ENCODE measurements at places on chromosomes 12 and 14.
A peak's percentile ranks its signal among the peaks of the same experiment; 100 is the strongest.

GRCh38 chr12:51389302-51389999, 1.8 kb downstream of the GALNT6 start:
- DNase-seq = no peak

DNA sequence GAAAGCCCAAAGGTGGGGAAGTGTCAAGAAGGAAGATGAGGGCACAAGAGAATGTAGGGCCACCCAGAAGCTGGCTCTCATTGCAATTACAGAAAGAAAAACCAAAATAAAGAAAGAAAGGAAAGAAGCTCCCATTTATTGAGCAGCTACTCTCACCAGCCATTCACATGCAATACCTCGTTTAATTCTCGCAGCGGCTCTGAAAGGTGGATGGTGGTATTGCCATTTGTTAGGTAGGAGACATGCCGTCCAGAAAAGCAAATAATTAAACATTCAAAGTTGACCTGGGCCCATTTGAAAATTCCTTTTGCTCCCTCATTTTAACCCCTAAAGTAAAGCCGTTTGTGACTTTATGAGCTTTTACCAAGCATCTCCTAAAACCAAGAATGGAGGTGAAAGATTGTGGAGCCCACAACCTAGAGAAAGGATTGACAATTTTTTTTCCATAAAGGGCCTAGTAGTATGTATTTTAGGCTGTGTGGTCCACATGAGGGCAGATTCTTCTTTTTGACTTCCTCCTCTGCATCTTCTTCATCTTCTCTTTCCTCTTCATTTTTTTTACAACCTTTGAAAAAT, 5.3 kb downstream of the SERPINA3 start:
- no peak for DNase-seq

- DNase-seq = no peak
Observed at GRCh38 chr12:108571609-108572165, 9.3 kb downstream of the ISCU start.

DNA sequence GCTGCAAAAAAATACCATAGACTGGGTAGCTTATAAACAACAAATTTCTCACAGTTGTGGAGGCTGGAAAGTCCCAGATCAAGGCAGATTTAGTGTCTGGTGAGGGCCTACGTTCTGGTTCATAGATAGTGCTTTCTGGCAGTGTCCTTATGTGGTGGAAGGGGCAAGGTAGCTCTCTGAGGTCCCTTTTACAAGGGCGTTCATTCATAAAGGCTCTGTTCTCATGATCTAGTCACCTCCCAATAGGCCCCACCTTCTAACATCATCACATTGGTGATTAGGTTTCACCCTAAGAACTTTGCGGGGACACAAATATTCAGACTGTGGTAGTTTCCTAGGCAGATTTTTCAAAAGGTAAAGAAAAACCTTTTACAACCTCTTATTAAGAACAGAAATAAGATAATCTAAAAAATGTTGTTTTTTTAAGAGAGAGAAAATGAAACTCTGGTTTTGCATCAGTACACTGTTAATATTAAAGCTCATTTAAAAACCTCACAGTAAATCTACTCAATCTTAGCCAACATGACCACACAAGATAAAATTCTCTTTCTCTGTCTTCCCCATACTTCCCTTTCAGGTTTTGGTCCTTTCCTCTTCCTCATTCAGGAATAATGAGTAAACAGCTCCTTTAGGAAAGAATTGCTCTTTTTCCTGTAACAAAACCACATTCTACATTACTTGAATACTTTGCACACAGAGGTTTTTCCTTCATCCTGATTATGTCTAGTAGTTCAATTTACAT, 117.5 kb downstream of the UNC79 start:
- no peak for DNase-seq

DNA sequence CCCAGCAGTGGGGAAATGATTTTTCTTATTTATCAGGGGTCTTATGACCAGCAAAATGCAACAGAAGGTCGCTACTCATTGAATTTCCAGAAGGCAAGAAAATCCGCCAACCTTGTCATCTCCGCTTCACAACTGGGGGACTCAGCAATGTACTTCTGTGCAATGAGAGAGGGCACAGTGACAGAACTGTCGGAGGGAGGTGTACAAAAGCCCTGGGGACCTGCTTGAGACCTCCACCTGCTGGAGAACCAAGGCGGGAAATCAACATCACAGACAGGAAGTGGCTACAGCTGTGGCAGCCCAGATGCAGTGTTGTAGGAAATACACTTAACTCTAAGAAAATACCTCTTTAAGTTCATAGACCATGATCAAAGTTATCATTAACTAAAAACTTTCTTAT, 250.9 kb upstream of the OR4E1 start:
- peak; percentile 27 for DNase-seq

DNA sequence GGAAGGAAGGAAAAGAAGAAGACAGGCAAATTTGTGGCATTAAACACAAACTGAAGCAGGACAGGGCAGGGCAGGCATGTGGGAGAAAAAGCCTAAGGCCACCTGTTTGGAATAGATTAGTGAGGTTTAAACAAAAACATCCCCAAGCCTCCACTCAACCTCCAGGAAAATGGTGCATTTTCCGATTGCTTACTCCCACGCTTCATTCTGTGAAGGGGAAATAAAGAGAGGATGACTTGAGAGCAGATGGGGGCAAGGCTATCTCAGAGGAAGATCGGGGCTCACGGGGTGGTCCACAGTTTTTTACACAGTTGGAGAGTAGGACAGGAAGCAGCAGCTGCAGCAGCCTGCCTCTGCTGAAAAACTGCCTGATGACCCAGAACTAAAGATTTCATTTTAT, 250.9 kb downstream of the DUSP6 start:
- DNase-seq = no peak

DNA sequence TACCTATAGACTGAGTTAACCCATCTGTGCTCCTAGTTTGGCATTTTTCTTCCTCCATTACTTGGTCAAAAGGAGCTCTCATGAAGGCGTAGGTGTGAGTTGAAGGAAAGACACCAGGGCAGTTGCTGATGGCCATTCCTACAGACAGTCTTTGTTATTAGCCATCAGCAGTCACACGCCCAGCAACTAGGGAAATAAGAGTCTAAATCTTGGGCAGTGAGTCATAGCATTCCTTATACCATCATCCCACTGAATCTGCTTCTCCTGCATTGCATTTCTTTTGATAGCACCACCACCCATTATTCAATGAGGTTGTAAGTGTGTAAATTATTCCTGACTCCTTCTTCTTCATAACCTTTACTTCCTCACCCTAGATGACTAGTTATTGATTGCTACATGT, 150.9 kb upstream of the IGF1 start:
- DNase-seq = no peak

GRCh38 chr12:45587012-45587411, 142.5 kb upstream of the ARID2 start:
- DNase-seq = no peak

DNA sequence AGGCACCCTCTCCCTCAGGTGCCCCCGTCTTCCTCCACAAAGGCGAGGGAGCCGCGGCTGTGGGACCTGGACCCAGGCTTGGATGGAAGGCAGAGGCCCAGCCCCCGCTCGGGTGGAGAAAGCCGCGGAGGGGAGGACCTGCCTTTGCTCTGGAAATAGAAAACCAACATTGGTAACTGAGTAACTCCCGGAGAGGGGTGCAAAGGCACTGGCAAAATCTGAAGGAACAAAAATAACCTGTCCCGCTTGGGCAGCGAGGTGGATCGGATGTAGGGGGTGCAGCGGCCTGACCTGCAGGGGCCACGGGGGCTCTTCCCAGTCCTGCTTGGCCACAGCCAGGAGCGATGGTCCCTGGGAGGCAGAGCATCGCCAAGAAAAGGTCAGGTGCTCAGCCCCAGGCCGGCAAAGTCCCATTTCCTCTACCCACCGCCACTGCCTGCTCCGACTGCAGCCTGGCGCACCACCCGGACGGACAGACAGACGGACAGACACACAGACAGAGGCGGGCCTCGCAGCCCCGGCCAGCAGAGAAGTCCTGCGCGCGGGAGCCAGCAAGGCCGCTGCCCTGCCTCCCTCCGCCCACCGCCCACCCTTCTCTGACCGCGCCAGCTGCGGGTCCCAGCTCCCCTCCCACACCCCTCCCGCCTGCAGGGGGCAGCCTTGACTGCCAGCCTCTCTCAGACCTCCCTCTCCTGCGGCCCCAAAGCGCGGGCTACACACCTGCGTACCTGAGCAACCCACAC, 21.4 kb upstream of the TMEM106C start:
- no peak for DNase-seq

DNA sequence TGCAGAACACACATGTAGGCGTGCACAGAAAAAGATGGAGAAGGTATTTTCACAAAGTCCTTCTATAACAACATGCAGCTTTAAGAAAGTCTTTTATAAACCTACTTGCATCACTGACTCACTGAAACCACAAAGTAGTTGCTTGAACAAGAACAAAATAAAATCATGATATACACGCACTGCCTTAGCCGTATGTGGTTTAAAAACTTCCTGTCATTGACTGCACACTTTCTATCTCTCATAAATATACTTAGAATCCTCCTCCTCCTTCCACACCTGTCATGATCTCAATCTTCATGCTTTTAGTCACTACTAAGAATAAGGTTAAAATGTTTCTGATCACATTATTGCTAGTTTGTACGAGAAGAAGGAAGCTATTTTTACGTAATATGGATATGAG, 31.8 kb upstream of the RAD51AP1 start:
- DNase-seq = no peak

- DNase-seq = no peak
Observed at GRCh38 chr14:81765651-81766275, 232.1 kb upstream of the SEL1L start.
